Stimulated activated naive CD8-positive, alpha-beta T cell treated with anti-CD3 and anti-CD28 coated beads, Interleukin-15, amount 100 ng/mL, for 72 hours (primary cell): ENCODE measurements at places on chromosomes 2 and 18.

DNA sequence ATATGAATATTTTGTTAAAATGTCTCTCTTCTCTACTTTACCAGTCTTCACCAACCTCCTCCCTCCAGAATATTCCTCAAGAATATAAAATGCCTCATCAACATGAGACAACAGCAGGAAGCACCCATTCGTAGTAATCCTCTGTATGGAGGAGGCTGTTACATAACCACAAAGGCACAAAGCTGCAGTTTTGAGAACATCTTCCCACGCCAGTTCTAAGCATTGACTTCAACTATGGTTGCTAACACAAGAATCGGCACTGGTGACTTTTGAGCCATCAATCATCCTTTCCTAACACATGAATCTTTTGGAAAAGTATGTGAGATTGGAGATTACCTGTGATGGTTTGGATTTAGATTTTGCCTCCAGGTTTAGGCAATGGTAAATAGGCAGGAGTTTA is 54.9 kb upstream of the CYP1B1 start:
- DNase-seq, result no peak

GRCh38 chr2:20213651-20214565 is 11.0 kb downstream of the SDC1 start:
- DNase-seq, result no peak

GRCh38 chr2:208015475-208015874 is 9.9 kb downstream of the PLEKHM3 start:
- no peak for DNase-seq

- no peak for DNase-seq
Observed at GRCh38 chr2:17573085-17573803, 32.7 kb downstream of the VSNL1 start.

DNA sequence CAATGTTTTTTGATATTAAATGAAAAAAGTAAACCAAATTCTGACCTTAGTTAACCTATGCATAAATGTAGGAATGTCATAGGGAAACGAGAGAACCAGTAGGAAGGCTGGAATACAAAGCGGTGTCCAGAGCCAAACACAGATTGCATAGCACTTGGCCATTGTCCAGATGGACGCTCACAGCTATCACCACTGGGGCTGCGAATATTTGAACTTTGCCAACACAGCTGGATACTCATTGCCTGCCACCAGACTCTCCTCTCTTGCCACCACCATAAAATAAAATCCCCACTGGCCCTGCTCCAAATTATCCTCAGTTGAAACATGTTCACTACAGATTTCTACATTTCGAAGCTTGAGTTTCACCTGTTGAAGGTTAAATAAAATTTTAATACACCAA is 159.3 kb upstream of the GULP1 start:
- no peak for DNase-seq

DNA sequence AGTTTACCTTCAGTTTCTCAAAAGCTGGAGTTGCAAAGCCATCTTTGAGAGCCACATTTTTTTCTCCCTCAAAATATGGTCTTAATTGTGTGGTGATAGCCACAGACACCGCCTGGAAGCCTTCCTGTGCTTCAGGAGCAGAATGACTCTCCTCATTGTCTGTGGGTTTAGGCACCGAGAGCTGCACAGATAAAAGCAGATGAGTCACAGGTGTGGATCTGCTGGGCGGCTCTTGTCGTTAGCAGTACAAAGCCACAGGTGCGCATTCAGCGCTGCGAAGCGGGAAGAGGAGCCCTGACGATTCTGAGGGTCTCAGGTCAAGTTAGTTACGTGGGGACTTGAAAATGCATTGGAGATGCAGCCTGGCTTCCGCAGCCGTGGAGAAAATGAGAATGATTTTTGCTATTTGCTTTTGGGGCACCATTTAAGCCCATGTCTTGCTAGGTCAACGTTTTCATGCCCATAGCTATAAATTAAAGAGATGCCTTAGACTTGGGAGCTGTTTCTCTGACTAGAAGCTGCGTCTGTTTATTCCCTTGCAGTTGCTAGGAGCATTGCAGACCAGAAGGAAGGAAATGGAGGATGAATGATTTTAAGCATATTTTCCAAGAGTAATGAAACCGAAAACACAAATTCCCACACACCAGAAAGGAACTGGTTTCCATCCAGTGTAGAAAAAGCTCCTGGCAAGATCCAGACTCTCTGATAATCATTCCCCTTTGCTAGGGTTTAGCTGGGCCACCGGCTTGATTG is 51.5 kb downstream of the KLHL29 start:
- DNase-seq, result peak; percentile 65

GRCh38 chr2:172428832-172429210 is 1.4 kb downstream of the ITGA6 start:
- no peak for DNase-seq

DNA sequence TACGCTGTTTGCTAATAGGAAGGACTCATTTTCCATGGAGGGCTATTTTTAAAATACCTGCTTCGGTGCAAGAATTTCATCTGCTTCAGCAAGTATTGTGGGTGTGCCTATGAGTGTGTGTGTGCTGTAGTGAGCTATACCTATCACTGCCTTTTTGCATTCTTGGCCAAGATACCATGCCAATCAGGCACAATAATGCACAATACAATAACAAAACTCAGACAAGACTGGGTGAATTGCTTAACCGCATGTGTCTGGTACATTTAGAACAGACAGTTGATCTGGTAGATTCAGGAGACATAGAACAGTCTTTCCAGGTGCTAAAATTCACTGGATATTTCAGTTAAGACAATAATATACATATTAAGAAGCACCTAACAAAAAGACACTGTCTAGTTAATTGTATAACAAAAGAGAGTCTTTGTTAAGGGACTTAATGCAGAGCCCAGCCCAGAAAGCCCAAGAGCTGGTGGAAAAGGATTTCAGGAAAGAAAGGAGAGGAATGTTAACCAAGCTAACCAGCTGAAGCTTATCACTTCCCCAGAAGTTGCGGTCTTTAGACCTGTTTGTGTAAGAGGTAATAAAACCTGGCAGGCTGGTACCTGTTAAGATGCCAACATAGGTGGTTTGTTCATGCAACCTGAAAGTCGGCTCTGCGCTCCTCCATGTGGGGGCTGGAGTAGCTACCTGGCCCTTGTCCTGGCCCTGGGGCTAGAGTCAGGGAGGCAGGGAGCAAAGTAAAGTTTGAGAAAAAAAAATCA is 153.3 kb upstream of the RBMS1 start:
- no peak for DNase-seq

DNA sequence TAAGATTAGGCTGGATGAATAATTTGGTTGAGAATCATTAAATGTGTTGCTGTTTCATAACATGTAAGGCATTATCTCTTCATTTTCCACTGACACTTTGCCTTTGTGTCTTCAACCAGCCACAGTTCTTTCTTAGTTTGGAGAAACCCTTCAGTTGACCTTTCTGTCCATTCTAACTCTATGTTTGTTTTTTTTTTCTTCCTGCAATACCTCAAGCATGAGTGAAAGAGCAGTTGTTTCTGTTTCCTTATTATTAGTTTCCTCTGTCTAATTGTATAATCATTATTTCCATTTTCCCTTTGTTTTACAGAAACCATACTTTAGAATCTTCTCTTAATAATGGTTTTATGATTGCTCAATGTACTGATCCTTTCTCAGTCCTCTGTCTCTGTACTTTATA is 25.6 kb downstream of the HADHB start:
- DNase-seq, result no peak

DNA sequence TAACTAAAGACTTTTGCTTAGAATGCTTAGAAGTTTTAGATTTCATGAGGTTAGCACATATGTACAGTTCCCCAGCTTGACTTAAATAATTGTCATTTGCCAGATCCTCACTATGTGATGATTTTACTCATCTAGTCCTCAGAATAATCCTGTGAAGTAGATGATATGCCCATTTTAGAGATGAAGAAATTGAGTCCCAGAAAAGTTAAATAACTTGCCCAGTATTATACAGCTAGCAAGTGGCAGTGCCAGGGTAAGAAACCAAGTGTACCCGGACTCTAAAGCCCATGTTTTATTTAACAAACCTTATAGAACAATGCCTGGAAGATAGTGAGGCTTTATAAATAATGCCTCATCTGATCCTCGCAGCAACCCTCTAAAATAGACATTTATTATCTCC is 28.3 kb downstream of the SPDYA start:
- DNase-seq, result no peak

DNA sequence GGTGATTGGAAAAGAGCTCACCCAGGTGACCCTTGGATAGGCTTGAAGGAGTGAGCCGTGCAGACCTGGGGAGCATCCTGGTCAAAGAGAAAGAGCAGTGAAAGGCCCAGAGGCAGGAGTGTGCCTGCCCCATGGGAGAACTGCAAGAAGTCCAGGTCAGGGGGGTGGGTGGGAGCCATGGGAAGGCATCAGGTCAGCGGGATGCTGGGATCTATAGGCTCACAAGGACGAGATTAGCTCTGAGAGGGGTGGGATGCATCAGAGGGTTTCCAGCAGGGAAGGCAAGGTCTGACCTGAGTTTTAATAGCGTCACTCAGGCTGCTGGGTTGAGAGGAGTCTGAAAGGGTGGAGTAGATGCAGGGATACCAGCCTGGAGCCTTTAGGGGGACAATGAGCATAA is 158.6 kb downstream of the SMAD7 start:
- DNase-seq, result no peak

DNA sequence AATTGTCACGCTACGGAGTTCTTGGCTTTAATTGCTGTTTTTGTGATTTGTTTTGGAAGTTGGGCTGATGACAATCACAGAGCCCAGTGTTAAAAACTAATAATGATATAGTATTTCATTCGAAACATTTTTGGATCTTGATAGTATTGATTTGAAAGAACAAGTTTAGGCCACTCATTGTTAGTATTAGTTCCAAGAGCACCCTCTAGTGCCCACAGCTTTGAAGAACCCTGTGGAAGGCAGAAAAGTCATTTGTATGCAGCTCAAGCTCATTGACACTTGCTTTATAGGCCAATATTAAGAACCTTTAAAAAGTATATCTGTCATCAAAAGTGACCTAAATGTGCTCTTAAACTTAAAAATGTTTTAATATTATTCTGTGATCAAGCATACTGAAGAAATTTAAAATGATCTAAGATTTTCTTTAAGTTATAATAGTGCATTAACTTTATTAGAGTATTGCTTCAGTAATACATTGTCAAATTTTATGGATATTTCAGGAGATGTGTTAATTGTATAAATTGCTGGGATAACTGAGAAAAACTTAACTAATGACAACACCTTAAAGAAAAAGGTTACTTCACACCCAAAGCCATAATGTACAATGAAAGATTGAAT is 191.0 kb downstream of the GRB14 start:
- no peak for DNase-seq

- no peak for DNase-seq
Observed at GRCh38 chr2:56372071-56372656, 188.4 kb downstream of the CCDC85A start.

DNA sequence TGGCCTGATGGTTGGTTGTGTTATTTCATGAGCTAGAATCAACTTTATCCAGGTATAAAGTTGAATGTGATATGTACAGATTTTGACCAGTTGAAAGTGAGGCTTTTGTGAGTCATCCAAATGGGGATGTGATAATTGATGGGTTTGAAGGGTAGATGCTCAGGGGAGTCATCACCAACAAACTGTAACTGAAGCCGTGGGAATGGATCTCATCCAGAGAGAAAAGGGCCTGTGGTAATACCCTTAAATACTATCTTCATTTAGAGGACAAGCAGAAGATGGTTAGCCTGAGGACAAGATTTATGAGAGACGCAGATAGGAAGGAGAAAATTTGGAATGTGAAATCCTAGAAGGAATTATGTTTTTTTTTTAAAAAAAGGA is 90.5 kb upstream of the MYO3B start:
- DNase-seq, result no peak

- no peak for DNase-seq
Observed at GRCh38 chr2:119469661-119470297, 38.1 kb downstream of the TMEM37 start.

- DNase-seq, result no peak
Observed at GRCh38 chr2:1730015-1730927, 14.0 kb downstream of the PXDN start.

- no peak for DNase-seq
Observed at GRCh38 chr2:219522111-219523030, 8.1 kb downstream of the ASIC4 start.

DNA sequence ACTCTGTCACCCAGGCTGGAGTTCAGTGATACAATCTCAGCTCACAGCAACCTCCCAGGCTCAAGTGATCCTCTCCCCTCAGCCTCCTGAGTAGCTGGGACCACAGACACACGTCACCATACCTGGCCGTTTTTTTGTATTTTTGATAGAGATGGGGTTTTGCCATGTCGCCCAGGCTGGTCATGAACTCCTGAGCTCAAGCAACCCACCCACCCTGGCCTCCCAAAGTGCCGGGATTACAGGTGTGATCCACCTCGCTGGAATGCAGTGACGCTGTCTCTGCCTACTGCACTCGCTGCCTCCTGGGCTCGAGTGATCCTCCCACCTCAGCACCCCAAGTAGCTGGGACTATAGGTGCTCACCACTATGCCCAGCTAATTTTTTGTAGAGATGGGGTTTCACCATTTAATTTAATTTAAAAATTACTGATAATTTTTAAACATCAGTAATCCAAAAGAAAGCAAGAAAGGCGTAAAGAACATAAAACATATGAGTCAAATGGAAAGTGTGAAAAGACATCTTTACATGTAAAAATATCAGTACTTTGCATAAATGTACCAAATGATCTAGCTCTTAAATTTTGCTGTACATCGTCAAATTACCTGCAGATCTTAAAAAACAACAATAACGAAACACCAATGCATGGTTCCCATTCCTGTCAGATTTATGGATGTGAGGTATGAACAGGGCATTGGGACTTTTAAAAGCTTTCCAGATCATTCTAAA is 2.8 kb upstream of the ZNF236 start:
- DNase-seq, result no peak

DNA sequence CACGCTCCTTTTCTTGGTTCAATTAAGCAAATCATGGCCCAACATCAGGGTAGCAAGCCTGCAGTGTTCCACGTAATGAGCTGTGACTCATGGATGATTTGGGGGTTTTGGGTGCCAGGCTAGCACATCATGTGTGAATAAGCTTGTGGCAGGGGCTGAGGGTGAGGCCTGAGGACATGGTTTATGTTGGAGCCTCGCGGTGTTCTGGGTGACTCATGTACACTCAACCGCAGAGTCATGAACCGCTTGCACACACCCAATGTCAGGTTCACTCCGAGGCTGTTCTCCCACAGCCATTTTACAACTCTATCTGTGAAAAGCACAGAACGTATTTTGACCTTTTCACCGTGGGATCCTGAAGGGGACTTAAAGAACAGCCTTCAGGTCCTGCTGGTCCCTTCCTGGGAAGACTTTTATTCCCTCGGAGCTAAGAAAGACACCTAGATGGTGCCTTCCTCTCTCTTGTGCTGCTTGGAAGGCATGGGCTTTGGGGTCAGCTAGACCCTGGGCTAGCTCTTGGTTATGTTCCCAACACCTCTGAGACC is 139.9 kb upstream of the ZEB2 start:
- DNase-seq, result no peak

DNA sequence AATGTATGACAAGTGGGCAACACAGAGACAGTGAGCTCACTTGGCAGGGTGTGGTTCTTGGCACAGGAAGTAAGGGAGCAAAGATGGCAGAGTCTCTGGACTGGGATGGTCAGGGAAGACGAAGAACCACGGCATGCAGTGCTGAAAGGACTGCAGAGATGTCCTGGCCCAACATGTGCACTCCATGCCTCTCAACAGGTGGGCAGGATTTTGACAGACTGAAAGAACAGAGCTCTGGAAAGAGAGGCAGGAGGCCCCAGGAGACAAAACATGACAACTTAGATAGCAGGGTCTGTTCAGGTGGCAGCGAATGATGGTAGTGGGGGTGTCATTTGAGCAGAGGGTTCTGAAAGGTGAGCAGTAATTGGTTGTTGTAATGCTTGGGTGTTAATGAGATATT is 180.3 kb downstream of the FHOD3 start:
- DNase-seq, result no peak
